Left renal cortex interstitium (tissue), 4 donors: ENCODE measurements at places on chromosomes 3 and 15. TPM values are rescaled to one million over a fixed set of nuclear protein-coding genes. Genes with fewer than 3 reads are reported as not detected.

- DNase-seq = no peak
Observed at GRCh38 chr3:113255854-113256615, 44.7 kb downstream of the BOC start.

GRCh38 chr3:19105826-19106225 is 42.5 kb upstream of the KCNH8 start:
- DNase-seq = no peak

DNA sequence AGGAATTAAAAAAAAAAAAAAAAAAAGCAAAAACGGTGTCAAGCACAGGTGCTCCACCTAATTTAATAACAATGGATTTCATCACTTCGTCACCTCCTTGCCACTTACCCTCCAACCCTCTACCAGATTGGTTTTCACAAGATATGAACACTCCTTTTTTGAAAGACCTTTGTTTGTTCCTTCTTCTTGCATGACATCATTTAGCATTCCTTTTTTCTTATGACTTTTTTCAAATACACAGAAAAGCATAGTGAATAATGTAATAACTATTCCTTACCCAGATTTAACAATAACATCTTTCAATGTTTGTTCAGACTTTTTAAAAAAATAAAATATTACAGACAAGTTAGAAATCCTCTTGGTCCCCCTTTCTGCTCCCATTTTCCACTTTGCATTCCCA is 16.3 kb downstream of the COL6A6 start:
- DNase-seq = no peak

DNA sequence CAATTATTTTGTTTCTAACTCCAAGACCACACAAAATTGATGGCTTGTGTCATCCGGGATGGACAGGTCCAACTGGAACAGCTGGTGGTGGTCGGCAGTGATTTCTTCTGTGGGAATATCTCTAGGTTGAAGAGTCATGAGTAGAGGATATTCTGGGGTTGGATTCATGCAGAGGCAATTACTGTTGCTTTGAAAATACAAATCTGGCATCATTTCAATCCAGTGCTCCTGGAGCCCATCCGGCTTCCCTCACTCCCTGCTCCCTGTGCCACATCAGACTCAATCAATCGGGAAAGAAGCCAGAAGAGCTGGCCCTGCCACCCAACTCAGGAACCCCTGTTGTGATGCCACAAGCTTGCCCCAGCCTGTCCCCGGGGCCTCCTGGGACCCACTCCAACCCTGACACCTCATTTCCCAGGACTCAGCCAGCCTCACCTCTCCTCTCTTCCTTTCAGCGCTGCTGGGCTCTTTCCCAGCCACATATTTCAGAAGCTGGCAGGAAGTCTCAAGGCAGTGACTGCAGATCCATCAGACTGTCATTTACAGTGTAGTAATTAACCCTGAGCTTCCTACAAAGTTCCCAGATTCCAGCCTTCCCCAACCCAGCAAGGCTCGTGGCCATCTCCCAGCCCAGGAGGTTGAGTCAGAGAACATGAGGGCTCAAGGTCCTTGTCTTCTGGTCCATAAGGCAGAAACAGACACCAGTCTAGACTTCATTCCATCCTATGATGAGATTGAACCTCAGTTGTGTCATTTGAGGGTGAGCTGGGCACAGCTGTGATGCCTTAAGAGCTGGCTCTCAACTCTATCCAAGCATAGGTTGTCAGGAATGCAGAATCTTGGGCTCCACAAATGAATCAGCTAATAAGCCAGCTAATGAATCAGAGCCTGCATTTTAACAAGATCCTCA is 114.0 kb downstream of the FAM174B start:
- no peak for DNase-seq

DNA sequence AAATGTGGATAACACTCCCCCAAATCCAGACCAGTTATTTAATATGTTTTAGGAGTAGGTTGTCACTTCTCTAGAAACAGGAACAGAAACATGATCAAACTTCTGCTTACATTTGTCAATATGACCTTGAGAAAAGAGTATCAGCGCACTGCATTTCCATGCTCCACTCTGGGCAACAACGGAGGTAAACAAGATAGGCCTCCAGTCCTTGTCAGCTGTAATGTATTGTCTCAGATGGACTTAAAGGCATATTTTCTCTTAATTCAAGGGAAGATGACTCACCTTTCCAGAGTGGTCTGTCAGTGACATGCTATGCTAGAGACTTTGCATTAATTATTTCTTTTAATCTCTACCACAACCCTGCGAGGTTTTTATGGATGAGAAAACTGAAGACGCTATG is 51.6 kb upstream of the TCF12 start:
- no peak for DNase-seq

The PPP1R14D gene
- 0.59 TPM for polyA plus RNA-seq

The PDCD10 gene
- polyA plus RNA-seq = 80.1 TPM
